ENCODE measurements at places on chromosomes 3 and 15.

DNA sequence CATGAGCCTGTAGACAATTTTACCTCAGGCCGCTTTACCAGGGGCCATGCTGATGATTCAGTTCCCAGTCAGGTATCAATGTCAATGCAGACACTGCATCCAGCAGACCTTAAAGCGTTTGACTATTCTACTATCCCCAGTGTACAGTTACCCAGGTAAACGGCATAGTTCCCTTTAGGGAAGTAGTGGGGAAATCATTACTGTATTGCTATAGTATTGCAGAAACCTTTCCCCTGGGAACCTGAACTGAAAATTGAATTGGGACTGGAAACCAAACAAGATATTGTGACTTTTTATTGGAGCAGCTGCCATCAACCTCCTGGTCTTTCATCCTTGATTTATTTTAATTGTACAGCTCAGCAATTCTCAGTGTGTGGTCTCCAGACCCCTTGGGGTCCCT, 6.6 kb upstream of the INAFM2 start:
- DNase-seq = no peak

DNA sequence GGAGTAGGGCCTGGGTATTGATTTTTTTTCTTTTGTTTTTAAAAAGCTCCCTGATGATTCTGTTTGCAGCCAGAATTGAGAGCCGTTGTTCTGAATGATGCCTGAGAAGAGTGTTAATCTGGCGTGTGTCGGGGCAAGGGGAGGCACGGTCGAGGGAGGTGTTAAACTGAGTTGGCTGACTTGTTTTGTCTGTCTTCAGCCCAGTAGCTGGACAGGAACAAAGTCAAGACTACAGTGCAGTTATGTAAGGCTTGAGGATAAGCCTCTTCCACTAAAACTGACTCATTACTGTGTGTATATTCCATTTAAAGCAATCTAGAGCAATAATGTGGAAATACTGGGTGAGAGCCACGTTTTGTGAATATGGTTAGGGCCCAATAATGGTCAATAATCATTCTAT, 119.0 kb upstream of the DLG1 start:
- DNase-seq = no peak

DNA sequence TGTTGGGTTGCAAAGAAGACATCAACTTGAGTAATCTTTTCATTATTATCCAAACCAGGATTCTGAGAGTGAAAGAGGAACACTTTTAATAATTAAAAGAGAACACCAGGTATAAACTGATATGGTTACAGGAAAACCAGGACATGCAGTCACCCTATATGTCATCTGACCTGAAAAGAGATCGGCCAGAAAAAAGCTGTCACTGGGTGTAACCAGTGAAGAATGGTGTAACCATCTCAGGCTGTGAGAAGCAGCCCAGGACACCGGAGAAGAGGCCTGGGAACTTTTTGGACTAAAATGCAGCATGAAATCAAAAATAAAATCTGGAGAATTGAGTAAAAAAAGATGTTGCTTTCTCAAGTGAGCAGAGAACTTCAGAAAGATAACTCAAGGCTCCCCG, 10.1 kb upstream of the CCDC80 start:
- no peak for DNase-seq

DNA sequence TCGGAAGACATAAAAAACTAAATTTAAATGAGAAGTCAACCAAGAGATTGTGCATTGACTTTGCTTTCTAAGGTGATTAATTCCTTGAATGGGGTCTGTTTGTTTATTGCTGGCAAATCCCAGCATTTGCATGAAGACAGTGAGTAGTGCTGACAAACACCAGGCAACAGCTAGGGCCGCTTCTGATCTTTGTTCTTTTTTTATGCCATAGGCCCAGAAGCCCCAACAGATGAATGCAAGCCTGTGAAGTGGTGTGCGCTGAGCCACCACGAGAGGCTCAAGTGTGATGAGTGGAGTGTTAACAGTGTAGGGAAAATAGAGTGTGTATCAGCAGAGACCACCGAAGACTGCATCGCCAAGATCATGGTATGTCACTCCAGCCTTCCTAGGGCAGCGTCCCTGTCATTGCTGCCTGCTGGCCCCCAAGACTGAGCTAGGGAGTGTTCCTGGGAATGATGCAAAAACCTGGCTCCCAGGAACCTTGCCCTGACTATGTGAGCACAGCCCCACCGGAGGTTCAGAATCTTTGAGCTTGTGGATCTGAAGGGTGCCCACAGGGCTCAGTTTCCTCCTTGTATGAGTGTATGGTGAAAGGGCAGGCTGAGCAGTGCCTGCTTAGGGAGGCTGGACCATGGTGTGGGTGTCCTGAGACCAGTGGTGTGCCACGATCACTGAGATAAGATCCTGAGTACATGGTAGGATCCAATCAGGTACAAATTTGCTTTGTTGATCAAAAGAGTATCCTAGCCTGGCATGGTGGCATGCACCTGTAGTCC, 13.0 kb downstream of the TF start:
- DNase-seq = no peak

DNA sequence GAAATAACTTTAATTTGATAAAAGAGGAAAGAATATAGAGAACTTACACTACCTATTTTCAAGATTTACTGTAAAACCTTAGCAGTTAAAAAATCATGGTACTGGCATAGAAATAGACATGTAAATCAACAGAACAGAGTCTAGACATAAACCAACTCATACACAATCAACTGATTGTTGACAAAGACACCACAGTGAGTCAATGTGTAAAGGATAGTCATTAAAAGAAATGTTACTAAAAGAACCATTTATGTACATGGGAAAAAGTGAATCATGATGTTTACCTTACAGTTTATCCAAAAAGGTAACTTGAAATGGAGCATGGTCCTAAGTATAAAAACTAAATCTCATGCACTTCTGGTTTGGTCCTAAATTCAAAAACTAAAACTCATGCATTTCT, 847.4 kb downstream of the IGSF11 start:
- DNase-seq = no peak

DNA sequence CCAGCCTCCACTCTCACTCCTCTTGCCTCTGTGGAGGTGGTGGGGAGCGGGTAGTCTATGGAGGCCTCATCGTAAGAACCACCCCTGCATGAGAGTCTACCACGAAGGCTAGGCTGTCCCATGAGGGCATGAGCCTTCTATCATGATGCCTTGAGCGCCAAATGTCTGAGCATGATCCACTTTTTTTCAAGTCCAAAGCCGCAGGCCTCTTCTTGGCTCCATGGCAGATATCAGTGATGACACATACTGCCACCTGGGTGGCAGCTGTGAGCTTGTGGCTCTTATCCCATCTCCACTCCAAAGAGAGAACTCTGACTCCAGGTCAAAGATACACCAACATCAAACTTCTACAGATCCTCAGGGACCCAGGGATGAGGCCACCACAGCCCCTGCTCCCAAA, 13.5 kb downstream of the POC1A start:
- no peak for DNase-seq

GRCh38 chr3:42875325-42876151, at the start of gene CYP8B1:
CYP8B1 (minus strand) TSS chr3:42875879; CDS start chr3:42875816, 63 bp downstream.
- no peak for DNase-seq

DNA sequence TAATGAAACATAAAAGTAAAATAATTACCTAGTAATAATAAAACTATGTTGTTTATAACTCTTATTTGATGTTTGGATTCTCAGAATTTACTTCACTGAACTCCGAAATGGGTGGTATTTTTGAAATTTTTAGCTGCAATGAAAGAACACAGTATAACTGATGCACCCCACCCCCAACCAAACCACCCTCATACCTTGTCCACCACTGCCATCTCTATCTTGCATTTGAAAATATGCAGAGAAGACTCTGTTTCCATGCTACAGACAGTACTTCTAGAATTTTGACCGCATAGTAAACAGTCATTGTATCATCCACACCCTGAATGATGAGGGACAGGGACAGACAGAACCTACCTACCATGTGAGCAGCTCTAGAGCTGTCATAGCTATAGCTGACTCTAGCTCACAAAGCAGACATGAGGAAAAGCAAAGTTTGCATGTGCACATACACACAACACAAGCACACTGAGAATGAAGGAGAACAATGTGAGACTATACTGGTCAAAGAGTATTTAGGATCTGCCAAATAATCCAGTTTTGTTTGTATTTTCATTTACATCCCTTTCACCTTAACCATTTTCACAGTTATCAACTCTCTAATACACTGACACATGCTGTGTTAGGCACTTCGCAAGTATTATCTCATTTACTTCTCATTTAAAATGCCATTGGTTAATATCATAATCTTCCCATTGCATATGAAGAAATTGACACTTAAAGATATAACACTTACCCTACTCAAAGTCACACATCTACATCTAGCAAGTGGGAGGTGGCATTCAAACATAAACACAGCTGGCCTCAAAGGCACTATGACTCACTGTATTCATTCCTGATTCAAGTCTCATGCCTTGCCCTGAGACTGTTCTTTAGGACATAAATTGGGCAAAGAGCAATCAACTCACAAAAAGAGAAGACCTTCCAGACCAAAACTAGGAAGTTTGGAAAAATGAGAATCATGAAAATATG, 1014.7 kb upstream of the CFAP20DC start:
- DNase-seq = no peak

DNA sequence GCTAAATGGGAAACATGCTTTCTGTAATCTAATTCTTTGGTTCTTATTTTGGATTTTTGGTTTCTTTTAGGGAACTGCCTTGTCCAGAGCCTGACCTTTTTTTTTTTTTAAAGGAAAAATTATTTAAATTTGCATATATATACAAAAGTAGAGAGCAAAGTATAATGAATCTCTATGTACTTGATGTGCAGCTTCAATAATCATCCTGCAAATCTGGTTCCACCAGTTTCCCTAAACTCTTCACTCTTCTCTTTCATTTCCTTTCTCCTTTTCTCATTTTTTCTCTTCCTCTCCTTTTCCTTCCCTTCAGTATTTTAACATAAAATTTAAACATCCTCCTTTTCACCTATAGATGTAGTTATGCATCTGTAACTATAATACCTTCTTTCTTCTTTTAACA, 82.5 kb downstream of the USP13 start:
- no peak for DNase-seq

DNA sequence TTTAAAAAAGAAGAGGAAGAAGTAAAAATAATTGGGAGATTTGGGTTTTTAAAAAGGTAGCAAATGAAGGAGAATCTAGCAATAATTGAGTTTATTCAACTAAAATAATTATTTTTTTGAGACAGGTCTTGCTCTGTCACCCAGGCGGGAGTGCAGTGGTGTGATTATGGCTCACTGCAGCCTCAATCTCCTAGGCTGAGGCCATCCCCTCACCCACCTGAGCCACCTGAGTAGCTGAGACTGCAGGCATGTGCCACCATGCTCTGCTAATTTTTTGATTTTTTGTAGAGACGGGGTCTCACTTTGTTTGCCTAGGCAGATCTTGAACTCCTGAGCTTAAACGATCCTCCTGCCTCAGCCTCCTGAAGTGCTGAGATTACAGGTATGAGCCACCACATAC, 27.7 kb upstream of the ARF4 start:
- no peak for DNase-seq

- no peak for DNase-seq
Observed at GRCh38 chr3:194237110-194237509, 101.2 kb downstream of the HES1 start.

DNA sequence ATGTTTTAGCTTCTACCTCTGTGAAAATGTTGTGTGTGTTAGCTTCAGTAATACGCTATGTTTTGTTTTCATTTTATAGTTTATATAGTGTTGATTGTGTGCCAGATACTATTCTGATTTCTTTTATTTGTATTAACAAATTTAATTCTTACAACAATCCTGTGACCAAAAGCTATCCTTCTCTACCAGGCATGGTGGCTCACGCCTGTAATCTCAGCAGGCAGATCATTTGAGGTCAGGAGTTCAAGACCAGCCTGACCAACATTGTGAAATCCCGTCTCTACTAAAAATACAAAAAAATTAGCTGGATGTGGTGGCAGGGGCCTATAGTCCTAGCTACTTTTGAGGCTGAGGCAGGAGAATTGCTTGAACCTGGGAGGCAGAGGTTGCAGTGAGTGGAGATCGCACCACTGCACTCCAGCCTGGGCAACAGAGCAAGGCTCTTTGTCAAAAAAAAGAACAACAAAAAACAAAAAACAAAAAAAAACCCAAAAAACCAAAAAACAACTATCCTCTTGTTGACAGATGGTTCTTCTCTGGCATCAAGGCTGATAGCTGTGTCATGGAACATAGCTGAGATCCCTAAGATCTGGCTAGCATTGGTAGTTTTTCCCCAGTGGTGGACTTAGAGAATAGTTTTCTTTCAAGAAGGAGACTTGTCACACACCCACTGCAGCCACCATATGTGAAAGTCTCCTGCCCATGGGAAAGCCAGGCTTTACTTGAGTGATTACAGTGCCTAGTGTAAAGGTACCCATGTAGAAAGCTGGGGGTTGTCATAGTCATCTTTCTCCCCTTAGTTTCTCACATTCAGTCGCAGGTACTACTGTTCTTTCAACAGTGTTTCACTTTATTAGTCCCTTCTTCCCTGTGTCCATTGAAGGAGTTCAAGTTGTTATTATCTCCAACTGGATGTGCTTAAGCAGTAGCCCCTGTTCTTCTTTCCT, 116.5 kb downstream of the UBE2E2 start:
- DNase-seq = no peak

GRCh38 chr3:177201700-177202397, 4.6 kb upstream of the TBL1XR1 start:
- DNase-seq = peak; percentile 46

DNA sequence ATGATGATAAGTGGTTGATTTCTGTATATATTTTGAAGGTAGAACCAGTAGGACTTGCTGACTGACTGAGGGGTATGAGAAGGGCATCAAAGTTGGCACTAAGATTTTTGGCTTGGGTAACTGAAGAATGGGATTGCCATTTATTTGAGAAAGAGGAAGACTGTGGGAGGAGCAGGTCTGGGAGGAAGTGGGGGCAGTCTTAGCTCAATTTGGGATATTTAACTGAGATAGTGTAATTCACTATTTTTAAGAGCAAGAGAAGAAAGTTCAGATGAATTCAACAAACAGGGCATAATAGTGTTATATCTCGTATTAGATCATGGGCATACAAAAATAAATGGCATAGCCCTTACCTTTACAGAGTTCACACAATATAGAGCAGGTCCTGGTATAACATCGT, 1.7 kb downstream of the BUB1B start:
- no peak for DNase-seq

DNA sequence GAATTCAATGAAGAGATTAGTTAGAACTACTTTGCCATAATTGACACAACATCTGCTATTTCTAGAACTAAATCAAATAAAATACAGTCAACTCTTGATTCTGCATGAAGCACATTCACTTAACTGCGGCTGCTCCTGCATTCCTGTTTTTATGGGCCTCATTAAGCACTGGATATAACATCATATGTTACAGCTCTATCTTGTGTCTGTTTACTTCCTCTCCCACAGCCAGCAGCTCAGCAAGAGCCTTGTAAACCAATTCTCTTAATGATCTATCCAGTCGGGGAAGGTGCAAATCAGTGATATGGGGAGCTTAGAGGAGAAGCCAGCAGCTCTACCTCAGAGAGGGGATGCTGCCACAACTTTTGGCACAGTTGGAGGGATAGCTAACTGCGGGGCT, 329.2 kb downstream of the ARRDC4 start:
- DNase-seq = no peak

All from activated gamma-delta T cell treated with Interleukin-2 at 50 U/mL for 16 hours (primary cell).